ENCODE measurements at places on chromosomes 11 and 22.

- DNase-seq = no peak
These were observed 1817.7 kb downstream of the LRRC4C start for GRCh38 chr11:39641751-39642150.

GRCh38 chr22:46087816-46088277 lies 62.5 kb upstream of the PPARA start:
- no peak for DNase-seq

DNA sequence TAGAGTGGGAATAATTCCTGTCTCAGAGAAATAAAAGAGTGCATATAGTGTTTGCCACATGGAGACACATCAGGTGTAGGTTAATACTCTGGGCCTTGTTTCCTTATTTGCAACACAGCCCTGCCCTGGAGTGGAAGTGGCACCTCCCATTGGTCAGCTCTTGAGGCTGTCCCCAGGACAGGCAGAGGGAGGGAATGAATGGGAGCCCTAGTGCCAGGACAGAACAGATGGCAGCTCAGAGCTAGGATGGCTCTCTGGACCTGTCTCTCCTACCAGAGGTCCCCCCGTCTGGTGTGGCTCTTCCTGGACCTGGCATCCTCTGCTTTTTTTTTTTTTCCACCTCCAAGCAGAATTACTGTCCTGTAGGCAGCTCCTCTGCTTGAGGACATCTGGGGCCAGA lies 35.6 kb downstream of the LIMK2 start:
- no peak for DNase-seq

DNA sequence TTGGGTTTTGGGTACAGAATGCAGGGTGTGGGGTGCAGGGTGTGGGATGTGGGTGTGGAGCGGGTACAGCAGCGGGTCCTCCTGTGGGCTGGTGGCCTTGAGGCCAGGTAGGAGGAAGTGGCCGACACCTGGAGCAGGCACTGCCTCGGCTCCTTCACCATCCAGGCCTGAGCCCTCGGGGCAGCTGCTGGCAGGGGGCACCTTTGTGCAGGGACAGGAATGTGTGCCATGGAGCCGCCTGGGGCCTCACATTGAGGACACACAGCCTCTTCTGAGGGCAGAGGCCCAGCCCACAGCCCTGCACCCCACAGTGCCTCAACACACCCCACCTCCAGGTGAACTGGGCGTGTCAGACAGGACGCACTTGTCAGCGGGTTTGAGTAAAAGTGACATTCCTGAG lies 984.0 kb downstream of the BRD1 start:
- no peak for DNase-seq

- DNase-seq = no peak
These were observed 49.8 kb downstream of the CLMP start for GRCh38 chr11:123145220-123145619.

DNA sequence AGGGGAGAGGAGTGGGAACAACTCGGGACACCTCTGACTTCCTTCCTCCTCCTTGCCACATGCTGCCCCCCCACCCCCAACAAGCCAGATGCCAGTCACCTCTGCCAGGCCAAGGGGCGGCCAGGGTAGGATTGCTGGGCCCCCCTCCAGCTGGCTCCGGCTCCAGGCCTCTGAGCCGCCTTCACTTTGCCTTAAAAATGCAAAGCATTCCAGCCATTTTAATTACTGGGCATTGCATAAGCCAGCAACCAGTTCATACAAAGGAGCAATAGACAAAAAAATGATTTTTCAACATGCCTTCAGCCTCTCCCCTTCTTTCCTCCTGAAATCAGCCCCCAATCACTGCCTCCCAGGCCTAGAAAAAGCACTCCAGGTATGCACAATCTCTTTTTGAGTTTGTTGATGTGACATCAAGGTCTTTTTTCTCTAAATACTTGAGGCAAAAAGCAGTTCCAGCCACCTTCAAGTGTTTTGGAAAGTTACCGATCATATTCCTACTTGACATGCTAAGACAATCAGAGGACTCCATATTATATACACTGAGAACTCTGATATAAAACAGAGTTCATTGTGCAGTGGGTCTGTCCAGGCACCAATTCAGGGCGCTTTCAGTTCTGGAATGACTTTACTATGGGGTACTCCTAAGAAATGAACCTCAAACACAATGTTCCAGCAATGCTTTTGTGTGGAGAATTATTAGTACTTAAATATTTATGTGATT lies 12.4 kb upstream of the TIMP3 start:
- no peak for DNase-seq

- DNase-seq = peak; percentile 45
These were observed 27.8 kb upstream of the GRAMD4 start for GRCh38 chr22:46592390-46592872.

DNA sequence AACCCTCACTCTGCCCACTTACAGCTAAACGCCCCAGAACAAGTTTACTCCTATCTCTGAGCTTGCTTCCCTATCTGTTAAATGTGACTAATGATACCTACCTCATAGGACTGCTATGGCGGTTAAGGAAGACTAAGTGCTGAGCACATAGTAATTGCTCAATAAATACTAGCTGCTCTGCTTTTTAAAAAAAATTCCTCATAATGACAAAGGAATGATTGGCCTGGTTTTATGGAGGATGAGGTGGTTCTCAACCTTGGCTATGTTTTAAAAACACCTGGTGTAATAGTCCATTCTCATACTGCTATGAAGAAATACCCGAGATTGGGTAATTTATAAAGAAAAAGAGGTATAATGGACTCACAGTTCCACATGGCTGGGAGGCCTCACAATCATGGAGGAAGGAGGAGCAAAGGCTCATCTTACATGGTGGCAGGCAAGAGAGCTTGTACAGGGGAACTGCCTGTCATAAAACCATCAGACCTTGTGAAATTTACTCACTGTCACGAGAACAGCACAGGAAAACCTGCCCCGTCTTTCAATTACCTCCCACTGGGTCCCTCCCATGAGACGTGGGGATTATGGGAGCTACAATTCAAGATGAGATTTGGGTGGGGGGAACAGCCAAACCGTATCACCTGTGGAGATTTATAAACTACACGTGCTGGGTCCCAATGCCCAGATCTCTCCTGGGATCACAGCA lies 127.2 kb upstream of the SYT13 start:
- DNase-seq = no peak

- DNase-seq = peak; percentile 62
These were observed 4.1 kb upstream of the PLAAT2 start for GRCh38 chr11:63567044-63567840.

GRCh38 chr11:116525961-116526495 lies 246.8 kb downstream of the BUD13 start:
- DNase-seq = no peak

DNA sequence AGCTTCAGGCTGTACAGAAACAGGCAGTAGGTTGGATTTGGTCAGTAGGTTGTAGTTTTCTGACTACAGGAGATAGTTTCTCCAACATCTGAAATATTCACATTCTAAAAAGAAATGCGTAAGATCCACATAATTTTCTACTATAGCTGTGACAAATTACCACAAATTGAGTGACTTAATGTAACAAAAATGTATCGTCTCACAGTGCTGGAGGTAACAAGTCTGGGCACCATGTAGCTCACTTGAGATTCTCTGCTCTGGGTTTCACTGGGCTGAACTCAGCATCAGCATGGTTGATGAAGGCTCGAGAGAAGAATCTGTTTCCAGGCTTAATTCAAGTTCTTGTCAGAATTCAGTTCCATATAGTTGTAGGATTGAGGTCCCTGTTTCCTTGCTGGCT lies 350.9 kb upstream of the CCDC179 start:
- no peak for DNase-seq

GRCh38 chr22:32721328-32722180 lies 80.0 kb upstream of the TIMP3 start:
- DNase-seq = no peak

DNA sequence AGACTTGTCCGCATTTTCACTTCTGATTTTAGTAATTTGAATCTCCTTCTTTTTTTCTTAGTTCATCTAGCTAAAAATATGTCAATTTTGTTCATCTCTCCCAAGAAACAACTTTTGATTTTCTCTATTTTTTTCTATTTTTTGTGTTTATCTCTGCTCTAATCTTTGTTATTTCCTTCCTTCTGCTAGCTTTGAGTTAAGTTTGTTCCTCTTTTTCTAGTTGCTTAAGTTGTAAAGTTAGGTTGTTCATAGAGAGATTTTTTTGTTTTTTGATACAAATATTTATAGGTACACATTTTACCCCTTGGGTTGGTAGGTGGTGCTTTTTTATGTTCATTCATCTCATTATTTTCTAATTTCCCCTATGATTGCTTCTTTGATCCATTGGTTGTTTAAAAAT lies 22.1 kb upstream of the XKR3 start:
- no peak for DNase-seq

DNA sequence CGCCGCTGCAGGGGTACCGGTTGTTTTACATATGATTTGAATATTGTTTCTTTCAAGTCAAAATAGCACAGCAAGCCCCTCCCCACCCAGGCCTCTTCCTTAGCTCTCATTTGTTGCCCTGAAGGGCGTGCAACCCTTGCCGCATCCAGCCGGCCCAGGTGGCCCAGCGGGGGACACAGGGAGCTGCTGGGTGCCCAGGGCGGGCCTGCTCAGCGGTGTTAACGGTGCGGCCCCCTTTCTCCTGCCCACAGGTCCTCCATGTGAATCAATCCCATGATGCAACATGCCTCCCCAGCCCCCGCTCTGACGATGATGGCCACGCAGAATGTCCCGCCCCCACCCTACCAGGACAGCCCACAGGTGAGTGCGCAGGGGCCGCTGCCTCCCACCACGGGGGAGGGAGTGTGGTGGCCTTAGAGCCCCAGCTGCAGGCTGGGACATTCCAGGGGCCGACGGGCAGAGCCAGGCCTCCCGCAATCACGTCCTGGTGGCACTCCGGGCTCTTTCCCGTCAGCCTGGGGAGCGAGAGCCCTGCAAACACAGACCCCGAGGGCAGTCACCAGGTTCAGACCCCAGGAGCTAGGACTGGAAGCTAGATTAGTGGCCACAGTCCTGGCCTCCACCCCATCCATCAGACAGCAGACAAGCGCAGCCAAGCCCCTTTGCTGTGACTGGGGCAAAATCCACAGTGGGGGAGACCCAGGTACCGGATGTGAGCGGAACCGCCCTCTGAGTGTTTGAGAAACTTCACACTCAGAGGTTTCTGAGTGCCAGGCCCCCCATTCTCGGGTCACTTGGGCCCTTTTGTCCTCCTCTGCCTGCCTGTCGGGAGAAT lies 144.8 kb downstream of the FEZ1 start:
- DNase-seq = no peak

- no peak for DNase-seq
These were observed 742.4 kb downstream of the NTM start for GRCh38 chr11:132112846-132113245.

GRCh38 chr11:45079075-45079444 lies 67.4 kb upstream of the PRDM11 start:
- no peak for DNase-seq

- DNase-seq = no peak
These were observed 8.4 kb upstream of the MAP6 start for GRCh38 chr11:75677275-75677674.

- DNase-seq = no peak
These were observed 15.8 kb downstream of the OR2AG2 start for GRCh38 chr11:6755953-6756347.

DNA sequence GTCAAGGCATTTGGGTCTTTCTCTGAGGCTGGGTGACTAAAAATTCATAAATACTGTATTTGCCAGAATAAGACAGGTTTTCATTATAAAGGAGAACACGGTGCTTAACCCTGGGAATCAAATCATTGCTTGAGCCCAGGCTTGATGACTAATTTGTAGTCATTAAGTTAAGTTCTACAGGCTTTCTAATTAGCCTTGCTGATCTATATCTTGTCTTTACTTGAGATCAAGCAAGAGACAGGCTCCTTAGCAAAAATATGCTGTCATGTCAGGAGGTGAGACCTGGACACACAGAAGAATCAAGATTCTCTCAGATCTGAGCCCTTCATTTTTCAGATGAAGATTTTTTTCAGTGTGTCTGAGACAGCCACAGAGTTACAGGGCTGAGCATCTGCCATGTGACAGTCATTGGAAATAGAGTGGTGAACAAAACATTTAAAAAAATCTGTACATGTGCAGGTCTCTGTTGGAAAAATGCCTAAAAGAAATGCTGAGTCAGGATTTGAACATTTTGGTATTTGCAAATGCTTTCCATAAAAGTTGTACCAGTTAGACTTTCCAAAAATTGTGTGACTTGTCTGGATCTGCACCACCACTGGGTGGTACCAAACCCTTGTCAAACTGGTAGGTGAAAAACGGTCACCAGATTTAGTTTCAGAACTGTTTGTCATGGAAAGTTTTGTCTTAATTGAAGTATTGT lies 14.6 kb downstream of the ACAT1 start:
- DNase-seq = peak; percentile 8

DNA sequence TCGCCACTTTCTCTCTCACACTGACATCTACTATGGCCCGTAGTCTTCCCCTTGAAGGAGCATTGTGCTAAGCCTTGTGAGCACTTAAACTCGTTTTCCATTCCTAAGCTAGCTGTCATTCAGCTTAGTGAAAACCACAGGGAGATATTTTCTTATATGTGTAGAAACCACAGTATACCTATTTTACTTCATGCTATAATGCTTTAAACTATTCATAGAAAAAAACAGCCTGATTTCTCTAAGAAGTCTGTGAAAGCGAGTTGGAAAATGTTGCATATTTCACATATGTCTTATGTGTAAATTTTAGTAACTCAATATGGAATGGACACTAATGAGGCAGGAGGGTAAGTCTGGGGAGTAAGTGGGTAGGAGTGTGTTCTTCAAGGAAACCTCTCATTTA lies 194.3 kb upstream of the CTSC start:
- DNase-seq = no peak

GRCh38 chr11:78158987-78159652 lies 19.7 kb upstream of the ALG8 start:
- DNase-seq = no peak

- no peak for DNase-seq
These were observed 13.8 kb downstream of the JAML start for GRCh38 chr11:118211006-118211405.

- DNase-seq = no peak
These were observed 33.2 kb upstream of the TTC12 start for GRCh38 chr11:113281052-113281725.

- no peak for DNase-seq
These were observed 26.8 kb downstream of the POU2AF1 start for GRCh38 chr11:111352231-111352746.

DNA sequence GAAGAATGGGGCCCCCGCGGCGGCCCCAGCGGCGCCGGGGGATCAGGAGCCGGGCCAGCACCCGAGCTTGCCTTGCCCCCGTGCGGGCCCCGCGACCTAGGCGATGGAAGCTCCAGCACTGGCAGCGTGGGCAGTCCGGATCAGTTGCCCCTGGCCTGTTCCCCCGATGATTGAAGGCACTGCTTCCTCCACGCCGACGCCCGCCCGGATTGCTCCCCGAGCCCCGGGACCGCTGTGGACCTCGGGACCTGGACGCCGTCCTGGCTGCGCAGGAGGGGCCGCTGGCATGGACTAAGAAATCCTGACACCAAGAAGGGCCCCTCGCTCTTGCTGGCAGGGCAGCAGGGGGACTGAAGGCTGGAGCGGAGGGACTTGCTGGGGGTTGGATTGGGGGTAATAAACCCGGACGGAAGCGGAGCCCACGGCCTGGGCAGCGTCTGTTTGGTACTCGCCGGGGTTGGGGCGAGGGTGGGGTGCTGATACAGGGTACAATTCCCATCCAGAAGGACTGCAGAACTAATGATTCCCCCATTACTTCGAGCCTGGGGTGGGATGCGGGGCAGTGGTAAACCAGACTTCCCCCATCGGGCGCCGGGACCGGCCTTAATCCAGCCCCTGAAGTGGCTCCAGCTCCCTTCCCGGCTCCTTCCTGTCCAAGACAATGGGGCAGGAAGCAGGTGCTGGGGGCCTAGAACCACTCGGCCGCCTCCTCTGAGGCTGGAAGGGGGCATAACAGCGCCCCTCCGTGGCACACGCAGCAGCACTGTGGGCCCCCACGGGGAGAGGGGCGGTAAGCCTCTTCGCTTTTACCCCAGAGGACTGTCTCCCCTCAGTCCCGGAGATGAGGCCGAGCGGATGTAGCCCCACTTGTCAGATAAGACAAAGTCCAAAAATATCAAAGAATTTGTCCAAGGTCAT lies 1.0 kb downstream of the CCDC85B start:
- DNase-seq = no peak

Measured in CD4-positive, alpha-beta T cell treated with Interleukin-6 at 100 ng/mL for 8 hours (primary cell).